ENCODE measurements at places on chromosomes 5 and 9.

- no peak for DNase-seq
These were observed 285.8 kb downstream of the ZNF608 start for GRCh38 chr5:124460642-124461041.

GRCh38 chr5:154756009-154756867 lies 1.1 kb downstream of the LARP1 start:
- DNase-seq, result peak; percentile 33

- DNase-seq, result no peak
These were observed 56.7 kb downstream of the TSSK1B start for GRCh38 chr5:113378081-113378480.

DNA sequence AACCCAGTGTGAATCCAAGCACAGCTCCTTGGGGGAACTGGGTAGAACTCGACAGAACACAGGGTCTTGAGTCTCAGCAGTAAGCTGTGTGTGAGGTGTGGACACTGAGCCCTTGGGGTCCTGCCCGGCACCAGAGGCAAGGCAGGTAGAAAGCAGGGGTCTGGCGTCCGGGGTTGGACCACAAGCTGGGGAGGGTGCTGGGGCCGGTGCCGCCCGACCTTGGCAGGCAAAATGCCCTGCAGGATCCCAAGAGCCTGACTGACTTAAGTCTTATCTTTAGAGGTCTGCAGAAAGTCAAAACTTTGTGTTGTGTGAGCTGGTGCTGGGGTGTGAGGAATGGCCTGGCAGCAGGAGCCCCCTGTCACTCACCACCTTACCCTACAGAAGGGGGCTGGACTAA lies 49.3 kb downstream of the HABP4 start:
- DNase-seq, result no peak

DNA sequence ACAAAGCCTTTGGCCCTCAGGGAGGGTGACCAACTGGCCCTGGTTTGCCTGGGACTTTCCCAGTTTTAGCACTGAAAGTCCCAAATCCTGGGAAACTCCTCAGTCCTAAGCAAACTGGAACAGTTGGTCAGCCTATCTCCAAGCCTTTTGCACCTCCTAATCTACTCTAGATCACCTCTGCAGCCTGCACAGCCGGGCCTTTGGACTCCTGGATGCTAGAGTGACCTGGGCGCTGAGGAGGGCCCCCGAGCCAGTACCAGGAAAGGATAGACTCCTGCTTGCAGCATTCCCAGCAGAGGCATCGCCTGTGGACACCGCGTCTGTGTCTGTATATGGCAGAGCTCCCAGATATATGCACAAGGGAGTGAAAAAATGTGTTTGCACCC lies 15.1 kb downstream of the IRF1 start:
- DNase-seq, result no peak

GRCh38 chr5:31663519-31663918 lies 24.6 kb downstream of the PDZD2 start:
- DNase-seq, result no peak

- no peak for DNase-seq
These were observed 1.3 kb upstream of the LURAP1L start for GRCh38 chr9:12773562-12773961.

- peak; percentile 19 for DNase-seq
These were observed 125.4 kb downstream of the C5orf15 start for GRCh38 chr5:133842846-133843611.

- no peak for DNase-seq
These were observed 47.0 kb downstream of the APC start for GRCh38 chr5:112784726-112785125.

DNA sequence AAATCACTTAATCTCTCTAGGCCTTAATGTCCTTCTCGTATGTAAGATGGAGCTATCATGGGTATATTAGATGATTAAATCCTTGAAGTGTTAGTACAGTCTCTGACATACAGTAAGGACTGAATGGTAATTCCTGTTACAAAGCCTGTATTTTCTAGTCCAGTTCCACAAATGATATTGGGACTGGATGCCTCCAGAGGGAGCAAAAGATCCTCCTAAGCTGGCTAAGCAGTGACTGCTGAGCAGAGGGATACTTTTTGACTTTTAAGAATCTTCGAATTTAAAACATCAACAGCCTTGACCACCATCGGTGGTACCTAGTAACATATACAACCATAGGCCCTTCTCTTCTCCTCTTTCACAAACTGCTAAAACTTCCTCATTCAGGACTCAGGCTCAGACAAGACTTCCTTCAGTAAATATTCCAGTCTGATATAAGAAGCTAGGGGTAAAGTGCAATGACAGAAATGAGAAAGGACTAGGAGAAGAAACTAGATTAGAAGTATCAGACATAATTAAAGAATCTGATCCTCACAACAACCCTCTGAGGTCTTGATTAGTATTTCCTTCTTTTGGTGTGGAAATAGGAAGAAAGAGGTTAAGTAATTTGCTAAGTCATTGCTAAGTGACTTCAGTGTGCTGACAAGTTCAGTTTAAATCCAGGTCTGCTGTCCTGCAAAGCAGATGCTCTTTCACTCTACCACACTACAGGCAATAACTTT lies 13.9 kb downstream of the PTAR1 start:
- DNase-seq, result no peak

- no peak for DNase-seq
These were observed 8.4 kb upstream of the SETD9 start for GRCh38 chr5:56900858-56901578.

DNA sequence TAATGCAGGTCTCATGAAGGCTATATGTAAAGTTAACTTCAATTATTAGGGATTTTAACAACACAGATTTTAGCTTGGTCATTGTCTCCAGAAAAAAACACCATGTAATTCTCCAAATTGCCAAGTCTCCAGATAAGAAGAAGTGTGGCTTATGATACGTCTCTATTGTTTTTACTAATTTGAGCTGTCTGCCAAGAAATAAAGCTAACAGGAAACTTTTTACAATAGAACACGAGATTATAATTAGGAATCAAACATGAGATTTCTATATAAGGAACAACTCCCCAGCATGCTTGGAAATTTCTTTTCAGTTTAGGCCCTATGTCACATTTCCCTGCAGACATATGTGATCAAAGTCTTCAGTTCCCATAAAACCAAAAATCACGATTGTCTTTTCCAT lies 142.7 kb downstream of the MCTP1 start:
- DNase-seq, result no peak

- DNase-seq, result no peak
These were observed 108.8 kb upstream of the LPAR1 start for GRCh38 chr9:111147041-111147440.

- DNase-seq, result peak; percentile 10
These were observed 118.4 kb upstream of the DPYSL3 start for GRCh38 chr5:147628058-147628895.

- no peak for DNase-seq
These were observed 219.1 kb downstream of the NDUFS4 start for GRCh38 chr5:53779541-53779981.

- DNase-seq, result no peak
These were observed 40.7 kb downstream of the EBF1 start for GRCh38 chr5:159058716-159059636.

GRCh38 chr5:139284295-139284694 lies 9.2 kb upstream of the MATR3 start:
- DNase-seq, result no peak

GRCh38 chr5:154794525-154795234 lies 39.5 kb downstream of the LARP1 start:
- DNase-seq, result no peak

GRCh38 chr9:137161558-137162486 lies 8.0 kb downstream of the LRRC26 start:
- DNase-seq, result no peak

- DNase-seq, result no peak
These were observed 10.5 kb downstream of the GRAMD2B start for GRCh38 chr5:126433701-126434100.

GRCh38 chr5:112124788-112125187 lies 294.3 kb downstream of the EPB41L4A start:
- no peak for DNase-seq

DNA sequence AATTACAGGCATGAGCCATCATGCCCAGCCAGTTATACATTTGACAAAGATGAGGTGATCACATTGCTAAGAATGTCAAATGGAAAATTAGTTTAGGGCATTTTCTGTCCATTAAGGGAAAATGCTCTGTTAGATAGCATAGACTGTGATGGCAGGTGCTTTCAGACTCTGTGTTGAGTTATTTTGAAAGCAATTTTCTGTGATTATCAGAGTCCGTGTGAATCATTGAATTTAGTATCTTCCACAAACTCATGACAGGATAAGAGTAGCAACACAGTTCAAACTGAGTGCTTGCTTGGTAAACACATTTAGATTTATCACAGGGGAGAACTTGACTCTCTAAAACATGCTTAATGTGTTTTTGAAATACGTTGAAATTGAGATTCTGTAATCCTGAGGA lies 69.0 kb downstream of the GAPVD1 start:
- no peak for DNase-seq

GRCh38 chr5:95727764-95728191 lies 3.4 kb upstream of the RHOBTB3 start:
- peak; percentile 73 for DNase-seq

DNA sequence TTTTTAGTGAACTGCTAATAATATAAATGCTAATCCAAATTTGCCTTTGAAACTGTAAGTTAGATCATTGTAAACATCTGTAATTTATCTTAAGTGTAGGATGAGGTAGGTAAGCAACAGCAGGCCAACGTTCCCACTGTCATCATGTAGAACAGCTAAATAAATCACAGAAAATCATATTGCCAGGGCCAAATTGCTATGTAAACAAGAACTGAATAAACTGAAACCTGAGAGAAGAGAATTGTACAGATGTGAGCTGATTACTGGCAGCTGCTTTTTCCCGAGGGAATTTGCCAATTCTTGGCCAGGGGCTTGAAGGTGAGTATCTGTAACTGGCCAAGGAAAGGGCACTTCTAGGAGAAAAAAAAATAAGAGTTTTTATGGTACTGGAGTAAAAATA lies 97.6 kb downstream of the CDH10 start:
- peak; percentile 17 for DNase-seq

DNA sequence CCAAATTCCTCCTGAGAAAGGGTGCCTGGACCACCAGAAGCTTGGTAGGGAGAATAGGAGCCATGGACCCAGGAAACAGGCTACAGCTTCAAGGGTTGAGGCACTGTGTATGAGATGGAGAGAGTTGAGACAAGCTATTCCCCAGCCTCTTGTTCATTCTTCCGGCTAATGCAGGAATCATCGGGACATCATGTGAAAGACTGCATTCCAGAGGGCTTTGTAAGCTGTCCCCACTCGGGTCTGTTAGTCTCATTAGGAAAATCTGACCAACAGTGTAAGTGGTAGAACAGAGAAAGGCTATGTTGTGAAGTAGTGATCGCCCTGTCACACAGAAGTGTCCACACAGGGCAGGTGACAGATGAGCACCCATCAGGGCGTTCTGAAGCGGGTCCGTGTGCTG lies 81.4 kb downstream of the GABBR2 start:
- no peak for DNase-seq

DNA sequence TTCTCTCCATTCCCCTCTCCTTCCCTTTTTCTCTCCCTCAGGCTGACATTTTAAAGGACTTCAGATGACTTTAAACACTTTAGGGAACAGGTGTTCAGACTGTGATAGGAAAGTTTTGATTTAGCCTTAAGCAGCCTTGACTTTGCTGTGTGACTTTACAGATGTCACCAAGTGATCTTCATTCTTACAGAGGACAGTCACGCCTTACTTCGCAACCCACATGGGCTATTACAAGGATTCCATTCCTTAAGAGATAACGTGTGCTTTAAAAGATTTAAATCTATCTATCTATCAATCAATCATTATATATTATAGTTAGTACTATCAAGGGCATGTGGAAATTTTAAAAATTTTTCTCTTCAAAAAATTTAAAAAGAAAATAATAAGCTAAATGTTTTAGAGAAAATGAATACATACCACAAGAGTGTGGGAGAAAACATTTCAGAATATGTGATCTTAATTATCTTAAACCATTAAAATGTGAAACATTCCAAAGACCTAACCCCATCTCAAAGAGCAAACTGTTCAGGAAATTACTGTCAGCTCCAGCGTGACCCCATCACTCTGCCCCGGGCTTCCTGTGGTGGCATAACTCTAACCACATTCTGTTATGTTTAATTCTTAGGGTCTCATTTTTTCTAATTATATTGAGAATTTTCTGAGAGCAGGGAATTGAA lies 530.5 kb downstream of the SEMA5A start:
- no peak for DNase-seq

- no peak for DNase-seq
These were observed 112.0 kb upstream of the TBC1D2 start for GRCh38 chr9:98367371-98367900.

- DNase-seq, result no peak
These were observed 43.2 kb upstream of the ORM1 start for GRCh38 chr9:114279693-114280092.

GRCh38 chr5:135195270-135195608 lies 161.2 kb upstream of the PITX1 start:
- DNase-seq, result no peak

GRCh38 chr5:91535499-91535898 lies 152.4 kb upstream of the ARRDC3 start:
- DNase-seq, result no peak

DNA sequence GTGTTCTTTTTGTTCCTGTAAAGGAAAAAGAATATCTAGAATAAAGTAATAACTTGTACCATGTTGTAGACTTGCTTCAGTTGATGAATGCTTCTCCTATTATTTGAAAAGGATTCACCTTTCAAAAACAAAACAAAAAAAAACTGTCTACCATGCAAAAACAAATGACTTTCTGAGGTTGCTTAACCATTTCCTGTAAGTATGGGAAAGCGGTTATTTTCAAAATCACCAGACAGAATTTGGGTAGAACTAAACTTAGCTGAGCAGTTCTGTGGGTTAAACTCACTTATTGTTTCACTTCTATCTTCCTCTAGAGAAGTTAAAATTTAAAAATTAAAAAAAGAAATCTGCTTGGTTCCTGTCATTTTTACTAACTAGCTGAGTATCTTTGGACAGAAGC lies 25.2 kb downstream of the LNPEP start:
- DNase-seq, result no peak

DNA sequence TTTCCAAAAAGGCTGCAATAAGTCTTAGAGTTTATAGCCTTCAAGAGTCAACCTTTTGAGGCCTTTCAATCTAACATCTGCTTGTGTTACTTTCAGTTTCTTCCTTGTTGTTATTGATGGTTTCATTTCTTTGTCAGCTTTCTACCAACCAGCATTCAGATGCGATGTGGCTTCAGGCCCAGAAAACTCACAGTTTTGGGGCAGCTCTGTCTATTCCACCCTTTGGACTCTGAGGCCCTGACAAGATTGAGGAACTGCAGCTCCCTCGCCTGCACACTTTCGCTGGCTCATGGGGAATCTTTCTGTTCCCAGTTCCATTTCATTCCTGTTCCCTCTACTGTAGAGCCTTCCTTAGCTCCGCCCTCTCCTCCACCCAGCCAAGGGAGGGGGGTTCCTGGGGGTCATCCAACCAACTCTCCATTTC lies 13.3 kb upstream of the WHRN start:
- no peak for DNase-seq

- no peak for DNase-seq
These were observed 37.2 kb downstream of the PDE4D start for GRCh38 chr5:59856358-59856757.

- no peak for DNase-seq
These were observed 357.3 kb downstream of the SPOCK1 start for GRCh38 chr5:137141779-137142178.

DNA sequence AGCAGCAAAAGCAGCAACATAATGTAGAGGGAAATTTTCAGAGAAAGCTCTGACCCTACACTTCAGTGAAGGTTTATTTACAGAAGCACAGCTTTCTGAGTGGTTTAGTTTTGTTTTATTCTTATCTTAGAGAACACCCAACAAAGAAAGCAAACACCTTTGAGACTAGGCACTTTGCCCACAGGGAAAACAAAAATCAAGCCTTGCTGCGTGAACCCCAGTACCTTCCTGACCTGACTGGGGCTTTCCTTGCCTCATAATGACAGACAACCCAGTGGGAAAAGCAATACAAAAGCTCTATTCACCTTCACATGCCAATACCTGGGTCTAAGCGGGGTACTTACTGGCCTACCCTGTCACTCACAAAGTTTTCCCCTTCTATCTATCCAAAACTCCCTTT lies 189.8 kb downstream of the HINT1 start:
- no peak for DNase-seq
